ENCODE measurements at places on chromosomes 7 and 10. TPM values are rescaled to one million over a fixed set of nuclear protein-coding genes. Genes with fewer than 3 reads are reported as not detected.

The CARD11 gene
- 3.1 TPM for total RNA-seq

The DOCK1 gene
- 81.5 TPM for total RNA-seq

The HMX2 gene
- total RNA-seq = not detected

- no peak for DNase-seq
Observed at GRCh38 chr10:121478556-121478955, 119.7 kb downstream of the FGFR2 start.

The HPSE2 gene
- not detected for total RNA-seq

The KIN gene
- 5.0 TPM for total RNA-seq

The NME8 gene
- not detected for total RNA-seq

The TUBGCP2 gene
- 32.0 TPM for total RNA-seq

- no peak for DNase-seq
Observed at GRCh38 chr7:128933180-128933891, 4.4 kb upstream of the IRF5 start.

- peak; percentile 61 for DNase-seq
Observed at GRCh38 chr10:14093730-14094484, 236.8 kb downstream of the FRMD4A start.

GRCh38 chr7:33922820-33923219 is 17.5 kb downstream of the BMPER start:
- no peak for DNase-seq

- DNase-seq = no peak
Observed at GRCh38 chr10:90195288-90195840, 494.0 kb downstream of the KIF20B start.

DNA sequence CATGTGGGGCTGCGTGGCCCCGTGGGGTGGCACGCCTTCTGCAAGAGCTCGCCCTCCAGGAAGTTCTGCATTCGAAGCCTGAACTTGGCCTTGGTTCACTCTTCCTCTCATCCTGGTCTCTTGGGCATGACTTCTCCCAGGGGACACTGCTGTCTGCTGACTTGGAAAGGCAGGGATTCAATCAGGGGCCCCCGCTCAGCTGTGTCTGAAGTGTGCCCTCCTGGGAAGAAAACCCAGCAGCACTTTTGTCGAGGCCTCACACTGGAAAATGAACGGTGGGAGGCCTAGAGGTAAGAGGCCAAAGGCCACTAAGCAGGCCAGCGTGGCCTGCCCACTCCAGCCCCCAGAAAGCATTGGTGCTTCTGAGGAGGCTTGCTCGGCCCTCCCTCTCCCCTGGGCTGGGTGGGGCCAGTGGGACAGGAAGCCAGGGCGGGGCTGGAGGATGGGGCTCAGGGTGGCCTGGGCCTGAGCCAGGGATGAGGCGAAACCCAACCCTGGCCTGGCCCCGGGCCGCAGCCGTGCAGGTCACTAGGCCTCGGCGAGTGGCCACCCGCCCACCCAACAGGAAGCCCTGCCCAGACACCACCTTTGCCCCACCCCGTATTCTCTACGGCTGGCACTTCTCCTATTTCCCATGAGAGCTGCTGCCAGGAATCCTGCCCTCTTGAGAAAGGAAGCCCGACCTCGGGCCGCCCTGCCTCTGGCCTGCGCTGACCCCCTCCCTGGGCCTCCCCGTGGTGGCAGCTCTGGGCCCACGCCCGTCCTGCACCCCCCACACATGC is 81.1 kb downstream of the ZMIZ1 start:
- peak; percentile 54 for DNase-seq

DNA sequence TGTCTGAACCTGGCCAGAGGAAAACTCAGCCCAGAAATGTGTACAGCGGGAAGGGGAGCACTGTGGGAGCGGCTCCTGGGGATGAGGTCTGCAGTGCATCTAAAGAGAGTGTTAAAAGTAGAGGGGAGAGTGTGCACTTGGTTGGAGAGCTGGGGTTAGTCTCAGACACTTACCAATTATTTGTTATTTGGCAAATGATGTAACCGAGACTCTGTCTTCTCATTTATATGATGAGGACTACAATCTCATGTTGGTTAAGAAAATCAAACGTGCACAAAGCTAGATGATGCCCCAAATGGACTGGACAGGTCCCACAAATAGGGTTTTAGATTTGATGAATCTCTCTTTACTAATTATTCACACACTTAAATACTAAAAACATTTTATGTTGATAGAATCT is 962.4 kb downstream of the GATA3 start:
- no peak for DNase-seq

DNA sequence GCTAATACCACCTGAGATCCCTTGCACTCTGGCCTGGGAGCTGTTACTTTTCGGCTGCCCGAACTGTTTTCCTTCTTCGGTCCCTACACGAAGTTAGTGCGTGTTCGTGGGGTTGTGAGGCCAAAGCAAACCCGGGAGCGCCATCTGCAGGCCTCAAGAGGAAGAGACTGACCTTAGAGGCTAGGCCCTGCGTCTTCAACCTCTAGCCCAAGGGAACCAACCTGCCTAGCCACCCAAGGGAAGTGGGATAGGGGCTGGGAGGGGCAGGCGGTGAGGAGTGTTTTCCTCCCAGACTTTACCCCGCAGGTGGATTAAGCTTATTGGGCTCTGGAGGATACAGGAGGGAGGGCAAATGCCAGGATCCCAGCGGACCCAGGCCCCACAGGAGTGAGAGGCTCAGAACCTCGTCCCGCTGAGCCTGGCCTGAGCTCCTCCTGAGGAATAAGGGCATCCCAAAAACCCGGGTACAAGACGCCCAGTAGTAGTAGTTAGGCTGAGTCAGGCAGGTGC is 1.7 kb upstream of the PAX2 start:
- peak; percentile 79 for DNase-seq

DNA sequence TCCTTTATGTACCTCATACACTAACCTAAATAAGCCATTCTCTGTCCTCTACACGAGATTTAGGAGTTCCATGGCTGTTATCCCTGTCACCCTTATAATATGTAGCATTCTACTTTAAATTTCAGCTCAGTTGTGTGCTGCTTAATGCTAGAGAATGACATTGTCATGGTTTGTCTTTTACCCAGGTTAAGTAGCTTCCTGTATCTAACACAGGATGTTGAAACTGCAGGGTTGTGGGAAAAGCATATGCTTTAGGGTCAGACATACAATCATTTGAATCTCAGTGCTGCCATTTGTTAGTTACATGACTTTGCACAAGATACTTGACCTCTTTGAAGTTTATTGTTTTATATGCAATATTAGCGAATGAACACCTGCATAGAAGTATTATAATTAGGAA is 235.1 kb upstream of the CACNA2D1 start:
- no peak for DNase-seq

DNA sequence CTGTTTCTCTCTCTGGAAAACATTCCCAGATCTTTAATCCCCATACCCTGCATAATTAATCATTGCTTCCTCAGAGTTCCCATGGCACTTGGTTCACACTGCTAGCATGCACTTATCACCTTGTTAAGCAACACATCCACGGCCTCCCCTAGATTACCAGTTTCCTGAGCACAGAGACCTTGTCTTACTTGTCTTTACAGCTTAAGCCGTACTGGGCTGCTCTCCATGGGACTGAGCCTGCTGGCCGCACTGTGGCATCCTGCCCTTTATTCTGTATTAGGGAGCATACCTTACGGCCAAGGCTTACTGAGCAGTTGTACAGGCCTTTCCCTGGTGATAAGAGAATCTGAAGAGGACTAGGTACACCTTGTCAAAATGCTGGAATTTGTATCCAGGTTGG is 190.2 kb downstream of the REEP3 start:
- DNase-seq = peak; percentile 75

The PRPS1L1 gene
- total RNA-seq = not detected

The TEX47 gene
- not detected for total RNA-seq

DNA sequence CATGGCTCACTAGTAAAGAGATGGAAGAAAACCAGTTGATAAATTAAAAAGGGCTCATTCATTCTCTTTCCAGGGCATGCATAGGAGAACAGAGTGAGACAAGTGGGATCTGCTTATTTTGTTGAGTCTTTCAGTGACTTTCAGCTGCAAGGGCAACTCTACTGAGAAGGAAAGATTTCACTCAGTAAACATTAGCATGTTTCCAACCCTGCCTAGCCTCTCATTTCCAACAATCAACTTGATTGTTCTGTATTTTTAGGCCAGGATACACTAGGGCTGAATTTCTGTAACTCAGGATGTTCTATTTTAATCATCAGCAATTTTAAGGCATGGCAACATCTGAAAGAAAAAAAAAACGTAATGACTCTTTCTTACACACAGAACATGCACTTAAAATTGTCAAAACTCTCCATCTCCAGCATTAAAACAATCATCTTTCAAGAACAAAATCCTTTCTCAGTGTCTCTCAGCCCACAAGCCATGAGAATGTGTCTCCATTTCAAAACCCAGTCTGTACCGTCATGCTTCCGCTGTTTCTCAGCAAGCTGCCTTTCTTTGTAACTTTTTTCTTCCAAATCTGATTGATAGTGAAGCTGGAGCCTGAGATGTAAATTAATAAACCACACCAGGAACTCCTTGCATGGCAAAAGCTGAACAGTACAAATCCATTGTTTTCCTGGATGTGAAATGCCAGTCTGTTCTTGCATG is 147.2 kb upstream of the KLF14 start:
- no peak for DNase-seq

The COL26A1 gene
- under 0.01 TPM for total RNA-seq

DNA sequence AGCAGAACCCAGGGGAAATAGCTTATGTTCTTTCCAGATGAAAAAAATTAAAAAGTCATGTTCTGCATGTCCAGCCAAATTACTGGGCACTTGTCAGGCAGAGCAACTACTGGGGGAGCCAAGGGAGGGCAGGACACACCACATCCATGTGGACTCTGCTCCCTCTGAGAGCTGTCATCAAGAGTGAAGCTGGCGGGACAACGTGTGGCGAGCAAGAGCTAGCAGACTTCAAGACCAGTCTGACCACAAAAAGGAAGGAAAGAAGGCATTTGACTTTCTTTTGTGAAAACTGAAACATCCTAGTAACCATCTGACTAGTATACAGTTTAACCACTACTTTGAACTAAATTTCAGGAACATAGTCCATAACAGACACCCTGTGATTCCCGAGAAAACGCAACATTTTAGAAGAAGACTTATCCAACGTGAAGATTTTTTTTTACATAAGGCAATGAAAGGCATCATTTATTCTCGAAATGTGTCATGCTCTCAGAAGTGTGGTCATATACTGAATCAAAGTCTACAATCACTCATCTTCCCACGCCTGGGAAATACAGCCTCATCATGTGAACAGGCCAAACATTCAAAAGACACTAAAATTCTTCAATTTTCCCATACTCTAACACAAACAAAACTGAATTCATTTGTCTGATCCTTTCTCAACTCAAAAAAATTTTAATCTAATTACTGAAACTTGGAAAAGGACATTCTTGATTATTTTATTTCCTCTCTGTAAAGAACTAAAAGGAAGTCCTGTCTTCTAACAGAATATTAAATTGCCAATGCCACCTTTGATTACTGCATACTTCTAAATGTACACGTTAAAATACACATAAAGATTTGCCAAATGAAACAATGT is 15.5 kb downstream of the CYTH3 start:
- DNase-seq = no peak

GRCh38 chr7:137879357-137880158 is 32.8 kb upstream of the DGKI start:
- no peak for DNase-seq

DNA sequence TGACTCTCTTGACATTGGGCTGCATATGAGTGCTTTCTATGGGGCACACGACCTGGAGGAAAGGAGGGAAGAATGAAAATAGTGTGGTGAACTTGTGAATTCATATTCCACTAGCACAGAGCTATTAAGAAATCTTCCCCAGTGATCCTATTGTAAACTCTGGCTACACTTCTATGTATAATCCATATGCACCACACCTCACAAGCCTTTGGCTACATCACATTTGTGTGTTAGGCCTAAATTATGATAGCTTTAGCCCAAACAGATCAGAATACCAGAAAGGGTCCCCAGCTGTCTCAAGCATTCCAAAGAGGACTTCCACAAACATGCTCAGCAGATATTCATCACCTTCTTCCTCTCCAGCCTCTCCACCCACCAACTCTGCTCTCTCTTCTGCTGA is 9.7 kb upstream of the IFIT1B start:
- no peak for DNase-seq

The CCDC71L gene
- 101 TPM for total RNA-seq

The PNLIPRP3 gene
- total RNA-seq = not detected

DNA sequence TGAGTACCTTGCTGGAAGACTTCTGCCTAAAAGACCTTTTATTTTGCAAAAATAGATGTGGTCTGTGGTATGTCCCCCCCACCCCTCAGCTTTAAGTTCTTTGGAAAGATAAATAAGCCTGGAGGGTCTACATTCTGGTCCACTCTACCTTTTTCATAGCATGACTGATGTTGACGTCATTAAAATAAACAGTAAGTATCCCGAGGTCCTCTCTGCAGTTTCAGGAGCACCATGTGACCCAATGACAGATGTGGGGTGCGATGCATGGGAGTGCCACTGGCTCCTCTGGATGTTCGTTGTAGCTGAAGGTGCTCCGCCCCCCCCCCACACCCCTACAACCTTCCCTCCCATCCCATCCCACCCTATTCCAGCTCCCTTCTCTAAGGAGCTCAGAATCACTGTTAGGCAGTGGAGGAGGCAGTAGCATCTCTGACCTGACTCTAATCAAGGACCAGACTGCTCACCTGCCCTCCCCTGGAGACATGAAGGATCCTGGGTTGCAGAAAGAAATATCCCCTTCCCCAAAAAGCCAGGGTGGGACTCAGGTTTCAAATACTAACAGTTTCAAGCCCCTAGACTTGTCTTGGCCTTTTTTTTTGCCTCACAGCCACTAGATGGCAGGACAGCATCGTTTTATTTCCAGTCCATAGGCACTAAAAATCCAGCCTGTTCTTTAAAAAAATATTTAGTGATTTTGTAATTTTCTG is 25.1 kb downstream of the CASP7 start:
- peak; percentile 76 for DNase-seq

- no peak for DNase-seq
Observed at GRCh38 chr10:52959810-52960209, 187.2 kb upstream of the MBL2 start.

- DNase-seq = no peak
Observed at GRCh38 chr7:21371360-21371759, 56.5 kb upstream of the SP4 start.

The TMEM178B gene
- not detected for total RNA-seq

The TUBAL3 gene
- total RNA-seq = not detected

The AOC1 gene
- total RNA-seq = not detected

GRCh38 chr7:9505516-9505915 is 1072.1 kb downstream of the NXPH1 start:
- no peak for DNase-seq

The ACSM6 gene
- total RNA-seq = not detected

The IGF2BP3 gene
- 23.1 TPM for total RNA-seq

GRCh38 chr10:86968271-86968993 is at the start of gene ADIRF:
TSS of gene ADIRF (plus strand) at chr10:86968482. CDS start at chr10:86968545, 63 bp downstream.
- DNase-seq = peak; percentile 23

The CACNA2D1 gene
- 7.6 TPM for total RNA-seq

Measured in lung microvascular endothelial cell (primary cell).